ENCODE measurements at places on chromosomes 4 and X.

- DNase-seq: no peak
Observed at GRCh38 chr4:169397762-169398161, 127.0 kb upstream of the SH3RF1 start.

DNA sequence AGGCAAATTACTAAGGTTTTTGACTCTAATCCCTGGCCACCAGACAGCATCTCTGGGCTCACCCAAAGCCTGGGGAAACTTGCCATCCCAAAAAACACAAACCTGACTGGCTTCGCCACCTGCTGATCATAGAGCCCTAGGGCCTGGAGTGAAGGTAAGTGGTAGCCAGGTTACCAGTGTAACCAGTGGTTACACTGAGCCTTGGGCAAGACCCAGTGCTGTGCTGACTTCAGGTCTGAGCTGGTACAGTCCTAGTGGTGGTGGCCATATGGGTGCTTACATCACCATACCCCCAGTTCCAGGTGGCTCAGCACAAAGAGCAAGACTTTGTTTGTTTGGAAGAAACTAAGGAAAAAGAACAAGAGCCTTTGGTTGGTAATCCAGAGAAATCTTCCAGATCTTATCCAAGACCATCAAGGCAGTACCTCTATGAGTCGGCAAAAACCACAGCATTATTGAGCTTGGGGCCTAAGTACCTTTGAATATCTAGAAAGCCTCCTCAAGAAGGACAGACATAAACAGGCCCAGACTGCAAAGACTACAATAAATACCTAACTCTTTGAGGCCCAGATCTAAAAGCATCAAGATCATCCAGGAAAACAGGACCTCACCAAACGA lies 13.7 kb downstream of the MED14 start:
- DNase-seq: no peak

DNA sequence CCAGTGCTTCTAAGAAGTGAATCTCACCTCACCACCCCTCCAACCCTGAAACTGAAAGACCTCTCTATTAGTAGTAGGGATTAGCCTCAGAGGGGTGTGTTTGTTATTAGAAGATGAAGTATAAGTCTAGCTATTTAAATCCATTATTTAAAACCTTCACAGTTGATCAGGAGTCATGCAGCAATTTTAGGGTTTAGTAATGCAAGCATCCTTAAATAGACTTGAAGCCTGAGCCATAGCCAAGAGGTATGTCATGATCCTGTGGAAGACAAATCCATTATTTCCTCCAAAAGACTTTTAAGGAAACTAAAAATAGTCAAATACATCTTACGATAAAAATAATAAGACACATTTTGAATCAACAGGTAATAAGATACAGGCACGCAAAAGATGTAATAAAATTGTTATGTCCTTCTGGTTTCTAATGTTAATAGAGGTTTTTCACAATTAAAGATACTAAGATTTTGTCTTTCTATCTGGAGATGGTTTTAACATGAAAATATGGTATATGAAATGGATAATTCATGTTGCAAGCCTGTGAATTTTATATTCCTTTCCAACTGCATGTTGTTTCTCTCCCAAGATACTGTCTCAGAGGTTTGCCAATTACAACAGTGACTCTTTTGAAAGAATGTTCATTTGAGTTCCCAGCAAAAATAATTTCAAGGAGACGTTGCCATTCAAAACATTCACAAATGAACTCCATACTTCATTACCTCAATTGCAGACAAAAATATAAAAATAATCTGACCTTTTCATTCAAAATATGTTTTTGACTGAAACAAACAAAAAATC lies 68.0 kb downstream of the LUZP4 start:
- DNase-seq: no peak

GRCh38 chr4:147312376-147313046 lies 168.4 kb upstream of the EDNRA start:
- DNase-seq: no peak

DNA sequence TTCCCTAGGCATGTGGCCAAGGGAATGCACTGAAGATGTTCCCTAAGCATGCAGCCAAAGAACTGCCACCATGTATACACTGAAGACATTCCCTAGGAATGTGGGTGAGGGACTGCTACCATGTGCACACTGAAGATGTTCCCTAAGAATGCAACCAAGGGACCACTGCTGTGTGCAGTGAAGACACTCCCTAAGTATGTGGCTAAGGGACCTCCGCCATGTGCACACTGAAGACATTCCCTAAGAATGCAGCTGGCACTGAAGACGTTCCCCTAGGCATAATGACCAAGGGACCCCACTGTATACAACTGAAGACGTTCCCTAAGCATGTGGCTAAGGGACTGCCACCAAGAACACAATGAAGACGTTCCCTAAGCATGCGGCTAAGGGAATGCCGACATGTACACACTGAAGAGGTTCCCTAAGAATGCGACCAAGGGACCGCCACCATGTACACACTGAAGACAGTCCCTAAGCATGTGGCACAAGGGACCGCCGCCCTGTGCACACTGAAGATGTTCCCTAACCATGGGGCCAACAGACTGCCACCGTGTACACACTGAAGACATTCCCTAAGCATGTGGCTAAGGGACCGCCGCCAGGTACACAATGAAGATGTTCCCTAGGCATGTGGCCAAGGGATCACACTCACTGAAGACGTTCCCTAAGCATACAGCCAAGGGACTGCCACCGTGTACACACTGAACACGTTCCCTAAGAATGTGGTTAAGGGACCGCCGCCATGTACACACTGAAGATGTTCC lies 25.6 kb downstream of the DHRSX start:
- no peak for DNase-seq

Data from pancreas (tissue), 10 donors.